ENCODE measurements at places on chromosomes 5 and 9.

DNA sequence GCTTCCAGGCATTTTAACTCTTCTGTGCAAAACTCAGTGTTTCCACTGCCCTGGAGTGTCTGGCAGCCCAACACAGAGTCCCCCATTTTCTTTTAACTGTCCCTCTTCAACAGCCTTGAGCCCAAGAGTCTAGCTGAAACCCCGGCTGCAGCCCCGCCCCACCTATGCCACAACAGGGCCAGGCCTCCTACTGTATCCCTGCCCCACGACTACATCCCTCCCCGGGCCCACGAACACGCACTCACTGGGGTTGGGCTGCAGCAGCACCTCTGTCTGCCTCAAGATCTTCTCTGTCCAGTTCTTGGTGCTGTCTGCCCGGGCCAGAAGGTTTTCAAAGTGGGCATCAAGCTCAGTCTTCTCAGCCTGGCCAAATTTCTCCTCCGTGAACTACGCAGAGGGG lies 6.1 kb downstream of the SH3GLB2 start:
- no peak for DNase-seq

DNA sequence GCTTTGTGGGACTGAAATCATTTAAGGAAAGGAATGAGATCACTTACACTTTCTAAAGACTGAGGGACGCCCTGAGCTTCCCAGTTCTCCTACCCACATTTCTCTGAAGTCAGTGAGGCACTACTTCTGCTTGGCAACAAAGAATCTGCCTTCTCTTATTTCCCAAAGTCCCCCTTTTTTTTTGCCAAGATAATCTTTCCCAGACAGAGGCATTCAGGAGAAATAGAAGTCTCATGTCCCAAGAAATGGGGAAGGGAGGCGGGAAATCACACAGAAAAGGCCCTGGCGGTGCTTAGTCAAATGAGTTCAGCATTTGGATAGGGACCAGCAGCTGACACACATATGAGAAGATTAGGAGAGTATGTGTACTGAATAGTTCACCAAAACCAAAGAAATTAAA lies 159.7 kb downstream of the MUSK start:
- no peak for DNase-seq

DNA sequence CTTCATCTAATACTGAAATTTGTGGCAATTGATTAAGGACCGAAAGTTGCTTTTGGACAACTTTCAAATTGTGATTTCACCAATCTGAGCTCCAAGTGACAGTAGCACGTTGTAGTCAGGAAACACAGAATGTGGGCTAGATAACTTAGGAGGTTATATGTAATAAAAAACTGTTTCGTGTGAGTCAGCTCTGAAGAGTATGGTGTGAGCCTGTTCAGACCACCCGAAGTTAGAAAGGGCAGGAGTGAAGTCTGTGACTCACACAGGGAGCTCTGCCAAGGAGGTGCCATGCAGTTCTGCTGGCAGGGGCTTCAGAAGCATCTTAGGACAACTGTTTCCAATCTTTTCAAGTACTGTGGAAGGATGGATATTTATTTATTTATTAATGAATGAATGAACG lies 16.4 kb upstream of the ZBTB34 start:
- no peak for DNase-seq

GRCh38 chr5:143208781-143209510 lies 194.5 kb downstream of the NR3C1 start:
- no peak for DNase-seq

DNA sequence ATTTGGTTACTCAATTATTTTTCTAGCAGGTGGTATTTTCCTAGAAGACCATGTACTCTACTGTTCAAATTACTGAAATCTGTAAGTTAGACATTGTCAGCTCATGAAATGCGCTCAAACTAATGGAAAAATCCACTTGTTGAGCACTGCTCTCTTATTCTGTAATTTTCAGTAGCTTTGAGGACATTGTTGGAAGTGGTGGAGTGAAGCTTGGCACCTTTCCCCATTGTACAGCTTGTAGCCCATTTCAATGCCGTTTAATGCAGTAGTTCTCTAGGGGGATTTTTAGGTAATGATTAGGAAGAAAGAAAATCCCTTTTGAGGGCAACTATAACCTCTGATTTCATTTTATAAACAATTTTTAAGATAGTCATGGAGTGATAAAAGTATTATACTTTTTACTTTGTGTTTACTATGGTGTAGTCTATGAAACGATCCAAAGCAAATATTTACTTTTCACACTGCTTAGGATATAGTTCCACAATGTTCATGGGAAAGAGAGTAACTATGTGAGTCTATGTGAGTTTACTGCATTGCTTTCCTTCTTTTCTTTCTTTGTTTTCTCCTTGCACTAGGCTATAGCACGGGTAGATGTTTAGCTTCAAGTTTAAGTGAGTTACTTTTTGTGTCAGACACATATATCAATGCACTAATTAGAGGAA lies 165.8 kb upstream of the ANKH start:
- DNase-seq, result no peak
